ENCODE measurements at places on chromosomes 5 and 9. TPM values are rescaled to one million over a fixed set of nuclear protein-coding genes. Genes with fewer than 3 reads are reported as not detected.

HMGCS1 gene
- 529 TPM for total RNA-seq

DNA sequence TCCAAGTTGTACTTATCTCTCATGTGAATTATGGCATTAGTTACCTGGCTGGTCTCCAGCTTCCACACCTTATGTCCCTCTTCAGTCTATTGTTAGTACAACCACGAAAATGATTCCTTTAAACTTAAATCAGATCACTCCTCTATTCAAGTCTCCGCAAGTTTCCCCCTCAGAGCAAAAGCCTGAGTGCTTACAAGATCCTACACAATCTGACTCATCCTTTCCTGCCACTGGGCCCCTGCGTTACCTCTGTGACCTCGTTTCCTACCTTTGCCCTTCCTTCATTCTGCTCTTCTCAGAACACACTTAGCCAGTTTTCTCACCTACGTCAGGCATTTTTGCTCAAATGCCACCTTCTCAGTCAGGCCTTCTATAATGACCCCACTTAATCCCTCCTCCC lies 45.1 kb upstream of the GLIS3 start:
- no peak for DNase-seq

ARSB gene
- 26.6 TPM for total RNA-seq

- no peak for DNase-seq
These were observed 148.8 kb upstream of the FBXL17 start for GRCh38 chr5:108530706-108531105.

SHC3 gene
- 17.7 TPM for total RNA-seq

GPR150 gene
- not detected for total RNA-seq

DNA sequence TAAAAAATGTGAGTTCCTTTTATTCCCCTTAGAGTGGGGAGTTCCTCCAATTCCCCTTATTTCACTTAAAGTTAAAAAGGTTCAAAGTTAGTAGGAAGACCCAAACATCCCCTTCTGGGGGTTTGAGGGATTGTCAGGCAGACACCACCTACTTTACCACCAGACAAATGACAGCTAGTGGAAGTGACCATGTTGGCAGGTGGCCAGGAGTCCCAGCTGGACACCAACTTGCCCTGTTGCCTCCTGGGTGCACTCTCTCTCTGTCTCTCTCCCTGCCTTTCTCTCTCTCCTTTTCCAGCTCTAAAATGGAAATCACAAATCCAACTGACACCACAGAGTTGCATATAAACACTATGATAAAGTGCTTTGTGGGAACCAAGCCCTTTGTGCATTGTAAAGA lies 307.7 kb upstream of the TLE4 start:
- no peak for DNase-seq

MEGF10 gene
- total RNA-seq = 96.1 TPM

DNA sequence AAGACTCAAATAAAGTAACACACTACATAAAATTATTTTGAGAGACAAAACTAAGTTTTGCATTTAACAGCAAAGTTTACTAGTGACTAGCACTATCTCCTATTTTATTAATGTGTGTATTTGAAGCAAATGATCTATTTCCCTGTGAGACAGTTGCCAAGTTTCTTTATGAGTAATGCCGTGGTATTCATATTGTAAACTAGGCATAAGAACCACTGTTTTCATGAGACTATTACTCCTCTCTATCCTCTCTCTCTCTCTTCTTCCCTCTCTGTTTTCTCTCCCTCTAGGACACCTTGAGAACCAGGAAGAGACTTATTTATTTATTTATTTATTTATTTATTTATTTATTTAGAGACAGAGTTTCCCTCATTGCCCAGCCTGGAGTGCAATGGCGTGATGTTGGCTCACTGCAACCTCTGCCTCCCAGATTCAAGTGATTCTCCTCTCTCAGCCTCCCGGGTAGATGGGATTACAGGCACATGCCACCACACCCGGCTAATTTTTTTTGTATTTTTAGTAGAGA lies 61.1 kb downstream of the MLANA start:
- no peak for DNase-seq

GRCh38 chr5:171162596-171162995 lies 146.5 kb upstream of the TLX3 start:
- peak; percentile 34 for DNase-seq

DNA sequence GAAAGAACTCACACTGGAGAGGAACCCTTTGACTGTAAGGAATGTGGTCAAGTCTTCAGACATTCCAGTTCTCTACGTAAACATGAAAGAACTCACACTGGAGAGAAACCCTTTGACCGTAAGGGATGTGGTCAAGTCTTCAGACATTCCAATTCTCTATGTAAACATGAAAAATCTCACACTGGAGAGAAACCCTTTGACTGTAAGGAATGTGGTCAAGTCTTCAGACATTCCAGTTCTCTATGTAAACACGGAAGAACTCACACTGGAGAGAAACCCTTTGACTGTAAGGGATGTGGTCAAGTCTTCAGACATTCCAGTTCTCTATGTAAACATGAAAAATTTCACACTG lies 32.6 kb downstream of the MAPK9 start:
- DNase-seq = no peak

DNA sequence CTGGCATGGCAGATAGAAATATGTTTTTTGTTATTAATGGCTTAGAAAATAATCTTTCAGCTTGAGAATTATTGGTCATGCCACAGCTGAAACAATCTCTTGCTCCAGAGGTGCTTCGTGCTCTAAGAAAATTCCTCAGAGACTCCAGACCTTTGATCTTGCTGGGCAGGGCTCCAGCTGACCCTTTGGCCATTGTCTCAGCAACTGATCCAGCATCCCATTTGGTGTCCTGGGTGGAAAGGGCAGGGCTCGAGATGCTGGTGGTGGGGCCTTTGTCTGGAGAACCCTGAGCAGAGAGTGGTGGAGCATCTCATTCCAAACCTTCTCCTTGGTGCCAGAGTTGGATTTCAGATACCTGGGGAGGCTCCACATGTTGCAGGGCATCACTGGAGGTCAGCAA lies 43.2 kb upstream of the PIK3R1 start:
- DNase-seq = no peak

DNA sequence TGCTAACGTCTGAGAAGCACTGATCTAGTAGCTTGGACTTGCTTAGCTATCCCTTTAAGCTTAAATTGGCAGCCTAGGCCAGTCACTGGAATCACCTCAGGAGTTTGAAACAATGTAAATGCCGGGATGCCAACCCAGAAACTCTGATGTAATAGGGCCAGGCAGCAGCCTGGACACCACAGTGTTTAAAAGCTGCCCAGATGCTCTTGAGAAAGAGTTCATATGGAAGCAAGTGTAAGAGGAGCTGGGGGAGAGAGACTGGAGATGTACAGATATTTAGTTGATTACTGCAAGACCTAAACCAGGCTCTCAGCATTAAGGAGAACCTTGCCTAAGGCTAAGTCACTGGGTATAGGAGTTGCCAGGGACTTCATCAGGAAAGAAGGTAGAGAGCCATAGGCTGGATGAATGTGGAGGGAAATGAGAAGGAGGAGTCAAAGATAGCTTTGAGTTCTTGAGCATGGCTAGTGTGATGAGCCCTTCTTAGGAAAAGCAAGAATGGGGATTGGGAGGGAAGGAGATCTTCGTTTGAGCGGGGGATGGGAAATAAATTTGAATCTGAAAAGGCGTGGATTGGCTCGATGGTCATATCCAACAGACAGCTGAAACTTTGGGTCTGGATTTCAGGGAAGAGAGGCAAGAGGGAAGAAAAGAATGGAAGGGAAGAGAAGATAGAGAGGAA lies 392.9 kb upstream of the WWC1 start:
- DNase-seq = no peak

GRCh38 chr5:175837171-175837699 lies 34.1 kb upstream of the CPLX2 start:
- no peak for DNase-seq

- no peak for DNase-seq
These were observed 17.2 kb downstream of the EPB41L4A start for GRCh38 chr5:112401924-112402323.

ZBED3 gene
- total RNA-seq = 12.1 TPM

DNA sequence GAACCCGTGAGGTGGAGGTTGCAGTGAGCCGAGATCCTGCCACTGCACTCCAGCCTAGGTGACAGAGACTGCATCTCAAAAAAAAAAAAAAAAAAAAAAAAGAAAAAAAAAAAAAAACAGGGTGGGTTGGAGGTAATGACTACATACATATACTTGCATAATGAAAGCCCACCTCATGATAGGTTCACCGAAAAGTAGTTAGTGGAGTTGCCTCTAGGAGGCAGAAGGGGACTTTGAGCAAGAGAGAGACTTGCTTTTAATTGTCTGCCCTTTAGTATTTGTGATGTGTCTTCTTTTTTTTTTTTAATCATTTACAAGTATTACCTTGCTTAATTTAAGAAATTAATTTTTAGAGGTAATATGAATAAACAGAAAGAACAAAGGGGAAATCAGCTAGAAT lies 99.8 kb downstream of the PPARGC1B start:
- DNase-seq = no peak

GRCh38 chr9:133109931-133110650 lies 10.9 kb downstream of the RALGDS start:
- DNase-seq = no peak

MEF2C gene
- total RNA-seq = 46.0 TPM

ADAMTS6 gene
- total RNA-seq = 8.2 TPM

ADAM19 gene
- total RNA-seq = 11.3 TPM

ZFP2 gene
- total RNA-seq = 3.4 TPM

DNA sequence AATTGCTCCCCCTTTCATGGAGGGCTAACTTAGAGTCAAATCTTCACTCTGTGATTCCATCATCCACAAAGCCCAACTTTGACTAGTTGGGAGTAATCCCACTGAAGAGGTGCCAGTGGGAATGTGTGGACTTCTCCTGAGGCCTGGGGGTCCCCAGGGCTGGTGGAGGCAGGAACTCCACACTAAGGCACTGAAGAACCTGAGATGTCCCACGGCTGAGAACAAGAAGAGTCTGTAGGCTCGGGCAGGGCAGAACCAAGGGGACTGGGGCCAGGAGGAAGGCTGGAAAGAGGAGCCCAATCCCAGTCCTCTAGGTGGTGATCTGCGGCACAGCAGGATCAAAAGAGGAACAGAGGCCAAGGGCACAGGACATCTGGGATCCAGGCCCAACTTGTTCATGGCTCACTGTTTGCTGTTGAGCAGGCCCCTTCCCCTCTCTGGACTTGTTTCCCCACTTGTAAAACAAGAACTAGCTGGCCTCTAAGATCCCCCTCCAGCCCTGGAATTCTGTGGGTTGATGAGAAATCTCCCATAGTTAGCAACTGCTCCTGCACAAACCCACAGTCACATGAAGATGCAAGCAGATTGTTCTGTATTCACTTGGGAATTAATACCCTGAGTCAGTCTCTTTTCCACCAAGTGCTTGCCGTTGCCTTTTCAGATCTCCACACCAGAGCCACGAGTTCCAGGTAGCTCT lies 32.7 kb upstream of the ALDH1B1 start:
- no peak for DNase-seq

GRCh38 chr5:167943343-167943742 lies 348.1 kb upstream of the WWC1 start:
- no peak for DNase-seq

DNA sequence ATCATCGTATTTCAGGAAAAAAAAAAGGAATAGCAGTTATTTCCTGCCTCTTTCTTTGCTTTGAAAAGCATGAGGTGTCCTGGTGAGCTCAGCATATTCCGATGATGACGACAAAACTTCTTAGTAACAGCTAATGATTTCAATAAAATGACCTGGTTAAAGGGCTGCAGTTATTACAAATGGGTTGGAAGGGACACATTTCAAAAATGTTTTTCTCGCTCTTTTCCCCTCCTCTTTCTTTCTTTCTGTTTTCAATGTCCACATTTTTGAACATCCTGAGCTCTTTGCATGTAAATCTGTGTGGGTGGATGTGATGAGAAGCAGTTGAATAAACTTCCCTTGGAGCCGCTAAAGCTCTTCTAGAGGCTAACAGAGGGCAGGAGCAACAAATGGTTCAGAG lies 186.8 kb upstream of the SLC27A6 start:
- DNase-seq = no peak

GRCh38 chr5:141155540-141156374 lies 5.9 kb downstream of the PCDHB6 start:
- no peak for DNase-seq

- no peak for DNase-seq
These were observed 154.7 kb downstream of the PCSK5 start for GRCh38 chr9:76045221-76045620.

DNA sequence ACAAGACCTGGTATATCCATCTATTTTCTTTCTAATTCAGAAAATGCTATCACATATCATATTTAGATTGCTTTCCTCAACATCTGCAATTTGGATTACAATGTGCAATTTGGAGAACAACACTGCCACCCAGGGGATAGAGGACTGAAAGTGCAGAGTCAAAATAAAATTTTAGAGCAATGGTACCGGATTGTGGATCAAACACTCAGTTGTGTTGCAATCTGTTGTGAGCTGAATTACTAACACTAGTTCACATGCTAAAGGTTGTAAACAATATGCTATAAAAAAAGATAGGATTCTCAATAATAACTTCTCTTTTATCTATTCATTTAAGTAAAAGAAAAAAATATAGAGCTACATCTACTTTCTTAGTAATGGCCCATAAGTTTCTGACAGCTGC lies 11.9 kb upstream of the SRFBP1 start:
- peak; percentile 39 for DNase-seq

LCN10 gene
- total RNA-seq = not detected

- no peak for DNase-seq
These were observed 4.1 kb downstream of the GARIN3 start for GRCh38 chr5:157161996-157162395.

FKBP15 gene
- total RNA-seq = 19.9 TPM

DNA sequence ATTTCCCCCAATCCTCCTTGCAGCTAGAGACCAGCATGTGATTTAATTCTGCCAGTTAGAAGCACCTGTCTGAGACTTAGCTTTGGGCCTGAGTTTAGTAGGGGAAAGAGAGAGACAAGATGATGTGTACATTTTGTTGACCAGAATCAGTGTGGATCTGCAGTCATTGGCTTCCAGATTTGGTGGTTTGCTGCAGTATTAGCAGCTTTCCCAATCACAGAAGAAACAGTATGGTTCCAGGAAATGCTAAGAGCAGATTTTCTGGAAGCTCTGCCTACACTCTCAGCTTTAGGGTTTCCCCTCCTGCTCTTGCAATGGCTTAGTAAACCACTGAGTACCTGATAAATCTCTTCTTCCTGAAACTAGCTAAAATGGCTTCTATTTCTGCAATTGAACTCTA lies 48.8 kb upstream of the FREM1 start:
- DNase-seq = no peak

SH3RF2 gene
- total RNA-seq = 1.0 TPM

- DNase-seq = no peak
These were observed 50.0 kb downstream of the DMXL1 start for GRCh38 chr5:119120893-119121292.

- no peak for DNase-seq
These were observed 73.8 kb downstream of the DAB2IP start for GRCh38 chr9:121725008-121725775.

GRCh38 chr5:65734921-65735320 lies 12.9 kb downstream of the NLN start:
- DNase-seq = no peak

- DNase-seq = no peak
These were observed 5.1 kb downstream of the FLT4 start for GRCh38 chr5:180644129-180644824.

ROPN1L gene
- 0.68 TPM for total RNA-seq

PCDHGA10 gene
- 18.4 TPM for total RNA-seq

Data from neural crest cell (in vitro differentiated cells).